ENCODE measurements at places on chromosomes 6 and 20. TPM values are rescaled to one million over a fixed set of nuclear protein-coding genes. Genes with fewer than 3 reads are reported as not detected.

The MUC21 gene
- not detected for total RNA-seq

DNA sequence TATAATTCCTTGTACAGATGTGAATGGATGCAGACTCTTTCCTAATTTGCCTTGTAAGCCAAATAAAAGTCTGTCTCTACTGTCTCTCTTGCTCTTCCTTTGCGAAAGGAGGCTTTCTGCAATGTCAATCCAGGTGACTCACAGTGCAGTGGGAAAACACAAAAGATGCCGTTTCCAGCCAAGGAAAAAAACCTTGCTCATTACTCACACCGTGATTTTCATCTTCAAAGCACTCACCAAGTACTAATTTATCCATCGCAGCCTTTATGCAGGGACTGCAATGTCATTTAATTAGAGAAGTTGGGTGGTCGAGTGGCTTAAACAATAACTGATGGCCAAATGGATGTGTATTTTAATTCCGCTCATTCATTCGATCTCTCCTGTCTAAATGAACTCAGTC lies 23.8 kb downstream of the SAYSD1 start:
- H3K27me3 ChIP-seq = peaks cover 76% of the 10 kb centered on the region
- DNase-seq = peak; percentile 42
- H3K36me3 ChIP-seq = no peaks in the 10 kb centered on the region
- H3K4me3 ChIP-seq = no peak overlapping the region

The C20orf96 gene
- total RNA-seq = 5.0 TPM

- H3K27ac ChIP-seq = no peak overlapping the region
- H3K27me3 ChIP-seq = no peaks in the 10 kb centered on the region
- no peak for DNase-seq
- no peak overlapping the region for H3K4me3 ChIP-seq
- H3K4me1 ChIP-seq = no peaks in the 10 kb centered on the region
These were observed 82.3 kb downstream of the EPHA7 start for GRCh38 chr6:93337014-93337413.

The GRM1 gene
- total RNA-seq = not detected

- no peaks in the 10 kb centered on the region for H3K4me1 ChIP-seq
- DNase-seq = no peak
- no peaks in the 10 kb centered on the region for H3K27me3 ChIP-seq
- no peaks in the 10 kb centered on the region for H3K36me3 ChIP-seq
- no peak overlapping the region for H3K27ac ChIP-seq
- H3K4me3 ChIP-seq = no peak overlapping the region
These were observed 680.0 kb downstream of the RNF144B start for GRCh38 chr6:19067165-19067564.

DNA sequence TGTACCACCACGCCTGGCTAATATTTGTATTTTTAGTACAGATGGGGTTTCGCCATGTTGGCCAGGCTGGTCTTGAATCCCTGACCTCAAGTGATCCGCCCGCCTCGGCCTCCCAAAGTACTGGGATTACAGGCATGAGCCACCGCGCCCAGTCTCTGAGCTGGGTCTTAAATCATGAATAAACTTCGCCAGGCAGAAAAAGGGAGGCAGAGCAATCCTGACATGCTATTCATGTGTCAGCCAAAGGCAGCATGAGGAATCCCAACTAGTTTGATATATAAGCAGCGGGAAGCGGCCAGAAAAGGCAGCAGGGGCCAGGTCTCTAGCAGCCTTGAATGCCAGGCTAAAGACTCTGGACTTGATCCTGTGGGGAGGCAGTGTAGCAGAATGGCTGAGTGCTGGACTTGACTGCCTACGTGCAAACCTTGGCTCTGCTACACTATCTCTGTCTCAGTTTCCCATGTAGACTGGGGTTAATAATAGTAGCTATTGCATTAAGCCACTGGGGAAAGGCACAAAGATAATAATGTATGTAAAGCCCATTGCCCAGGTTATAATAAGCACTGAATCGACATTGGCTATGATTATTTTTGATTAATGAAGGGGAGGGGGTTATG lies 1.8 kb downstream of the PROCR start:
- H3K36me3 ChIP-seq = no peaks in the 10 kb centered on the region
- peaks cover 19% of the 10 kb centered on the region for H3K4me1 ChIP-seq
- H3K27ac ChIP-seq = no peak overlapping the region
- no peaks in the 10 kb centered on the region for H3K27me3 ChIP-seq
- DNase-seq = no peak

DNA sequence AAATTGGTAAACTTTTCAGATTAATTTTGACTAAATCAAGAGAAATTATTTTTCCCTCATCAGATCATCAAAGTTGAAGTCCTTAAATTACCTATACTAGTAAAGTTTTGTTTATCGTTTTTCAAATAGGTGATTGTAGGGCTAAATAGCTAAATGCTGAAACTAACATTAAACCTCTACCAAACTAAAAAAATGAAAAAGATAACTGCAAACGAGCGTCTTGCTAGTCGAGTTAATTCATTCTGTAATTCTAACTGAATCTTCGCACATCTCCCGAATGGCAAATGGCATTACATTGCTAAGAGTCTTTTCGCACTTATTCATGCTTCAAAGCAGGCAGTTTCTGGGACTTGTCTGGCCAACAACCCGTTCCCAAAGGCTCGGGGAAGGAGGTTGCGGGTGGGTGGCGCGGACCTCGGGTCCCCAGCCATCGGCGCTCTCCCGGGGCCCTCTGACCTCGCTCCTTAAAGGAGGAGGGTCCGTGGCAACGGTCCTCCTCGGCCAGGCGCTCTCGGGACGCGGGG lies 43.8 kb downstream of the POPDC3 start:
- H3K36me3 ChIP-seq = no peaks in the 10 kb centered on the region
- H3K4me1 ChIP-seq = no peaks in the 10 kb centered on the region
- H3K27me3 ChIP-seq = no peaks in the 10 kb centered on the region

The LPA gene
- not detected for total RNA-seq

The SLC17A1 gene
- not detected for total RNA-seq

GRCh38 chr6:163231356-163232014 lies 183.0 kb upstream of the QKI start:
- DNase-seq = no peak
- H3K4me1 ChIP-seq = no peaks in the 10 kb centered on the region
- no peaks in the 10 kb centered on the region for H3K27me3 ChIP-seq
- H3K27ac ChIP-seq = no peak overlapping the region

Measured in PC-3 (cell line).